ENCODE measurements at places on chromosomes 2 and 18.

DNA sequence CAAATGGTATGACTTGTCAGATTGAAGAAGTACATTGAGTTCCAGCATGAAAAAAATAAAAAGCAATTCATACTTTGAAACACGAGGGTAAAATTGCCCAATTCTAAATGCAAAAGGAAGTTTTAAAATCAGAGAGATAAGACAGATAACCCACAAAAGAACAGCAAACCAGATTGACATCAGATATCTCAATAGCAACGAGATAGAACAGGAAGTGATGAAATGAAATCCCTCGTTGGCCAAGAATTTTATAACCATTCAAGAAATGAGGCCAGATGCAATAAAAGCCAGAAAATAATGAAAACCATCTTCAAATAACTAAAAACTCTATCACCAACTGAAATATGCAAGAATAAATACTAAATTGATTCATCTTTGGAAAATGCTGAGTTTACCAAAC is 172.8 kb downstream of the CD226 start:
- no peak for DNase-seq

GRCh38 chr2:142873831-142874287 is 3.6 kb upstream of the KYNU start:
- no peak for DNase-seq

GRCh38 chr2:219120082-219120481 is 40.5 kb downstream of the NHEJ1 start:
- DNase-seq, result no peak

GRCh38 chr2:124524155-124524915 is 499.2 kb downstream of the CNTNAP5 start:
- DNase-seq, result no peak

All from activated CD4-positive, alpha-beta T cell treated with anti-CD3 and anti-CD28 coated beads for 4 hours (primary cell).